ENCODE measurements at places on chromosomes 1 and 21. TPM values are rescaled to one million over a fixed set of nuclear protein-coding genes. Genes with fewer than 3 reads are reported as not detected.
A peak's percentile ranks its signal among the peaks of the same experiment; 100 is the strongest.

The SMIM1 gene
- 2.5 TPM for polyA plus RNA-seq

DNA sequence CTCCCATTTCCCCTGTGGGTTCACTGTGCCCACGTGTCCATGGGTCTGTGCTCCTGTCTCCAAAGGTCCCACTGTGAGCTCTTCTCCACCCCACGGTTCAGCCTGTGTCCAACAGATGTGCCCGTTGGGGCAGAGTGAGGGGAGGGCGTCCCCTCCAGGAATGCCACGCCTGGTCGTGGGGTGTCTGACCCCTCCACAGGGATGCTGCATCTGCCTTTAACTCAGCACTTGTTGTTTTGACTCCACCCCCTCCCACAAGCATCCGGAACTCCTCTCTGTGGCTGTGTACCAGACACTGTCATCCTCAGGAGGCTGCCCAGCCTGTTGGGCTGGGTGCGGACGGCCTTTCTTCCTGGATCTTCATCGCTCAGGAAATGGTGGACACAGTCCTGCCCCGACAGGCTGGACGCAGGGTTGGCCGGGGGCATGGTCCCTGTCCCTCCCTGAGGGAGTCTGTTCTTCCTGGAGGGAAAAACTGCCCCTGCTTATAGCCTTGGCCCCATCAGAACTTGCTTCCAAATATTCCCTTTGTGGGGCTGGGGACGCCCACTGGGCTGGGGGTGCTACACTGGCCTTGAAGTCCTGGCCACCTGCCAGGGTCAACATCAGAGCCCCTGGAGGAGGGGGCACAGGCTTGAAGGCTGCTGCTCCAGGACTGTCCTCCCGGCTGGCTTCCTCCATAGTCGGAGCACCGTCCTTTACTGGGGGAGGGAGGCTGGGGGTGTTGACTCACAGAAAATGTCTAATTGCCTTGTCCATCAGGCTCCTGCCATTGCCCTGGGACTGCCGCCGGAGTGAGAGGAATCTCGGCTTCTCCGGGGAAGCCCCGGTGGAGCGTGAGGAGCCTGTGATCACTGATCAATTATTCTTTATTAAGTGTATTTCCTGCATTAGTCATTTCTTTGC lies 182.0 kb upstream of the C1orf174 start:
- DNase-seq = no peak

The PTPN22 gene
- 0.21 TPM for polyA plus RNA-seq

The HJV gene
- not detected for polyA plus RNA-seq

DNA sequence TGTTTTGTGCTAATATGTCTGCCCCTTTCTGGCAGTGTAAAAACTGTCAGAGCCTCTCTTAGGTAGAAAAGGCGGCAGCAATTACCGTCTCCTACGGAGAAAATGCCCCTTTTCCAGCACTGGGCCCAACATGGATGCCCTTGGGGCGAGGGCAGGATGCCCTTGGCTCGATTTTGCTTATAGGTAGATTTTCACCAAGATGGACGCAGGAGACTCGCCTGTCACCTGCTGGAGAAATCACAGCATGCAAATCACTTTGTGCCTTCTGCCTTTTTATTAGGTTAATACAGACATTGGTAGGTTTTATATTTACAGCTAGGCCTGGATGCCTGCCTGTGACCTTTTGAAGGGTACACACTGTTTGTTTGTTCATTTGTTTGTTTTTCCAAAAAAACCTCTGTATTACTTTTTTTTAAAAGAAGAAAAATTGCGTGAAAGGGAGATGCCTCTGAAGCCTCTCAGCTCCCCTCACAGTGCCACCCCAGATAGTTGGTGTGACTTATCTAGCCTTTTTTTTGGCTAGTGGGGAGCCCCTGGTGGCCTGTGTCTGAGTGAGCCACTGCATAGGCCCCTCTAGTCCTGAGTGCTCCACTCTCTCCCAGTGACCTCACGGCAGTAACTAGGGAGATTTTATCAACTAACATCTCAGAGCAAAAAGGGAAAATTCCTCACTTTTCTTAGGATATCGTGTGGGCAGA lies 2.5 kb downstream of the ATP1B1 start:
- DNase-seq = no peak

The KRTAP19-1 gene
- polyA plus RNA-seq = not detected

GRCh38 chr21:43696214-43696613 lies 22.7 kb upstream of the PDXK start:
- no peak for DNase-seq

DNA sequence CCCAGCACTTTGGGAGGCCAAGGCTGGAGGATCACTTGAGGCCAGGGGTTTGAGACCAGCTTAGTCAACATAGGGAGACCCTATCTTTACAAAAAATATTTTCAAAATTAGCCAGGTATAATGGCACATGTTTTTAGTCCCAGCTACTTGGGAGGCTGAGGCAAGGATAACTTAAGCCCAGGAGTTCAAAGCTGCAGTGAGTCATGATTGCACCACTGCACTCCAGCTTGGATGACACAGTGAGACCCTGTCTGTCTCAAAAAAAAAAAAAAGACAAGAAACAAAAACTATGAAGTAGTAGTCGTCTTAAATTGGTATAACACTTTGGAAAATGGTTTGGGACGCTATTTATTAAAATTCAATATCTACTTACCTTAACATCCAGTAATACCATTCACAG lies 7.7 kb downstream of the AIM2 start:
- DNase-seq = peak; percentile 15

The CFHR2 gene
- polyA plus RNA-seq = not detected

GRCh38 chr1:200628223-200628881 lies 7.8 kb upstream of the KIF14 start:
- DNase-seq = no peak

GRCh38 chr1:70874063-70874462 lies 173.6 kb downstream of the PTGER3 start:
- no peak for DNase-seq

All from AG04450 (cell line).